ENCODE measurements at places on chromosomes 12 and 14.

DNA sequence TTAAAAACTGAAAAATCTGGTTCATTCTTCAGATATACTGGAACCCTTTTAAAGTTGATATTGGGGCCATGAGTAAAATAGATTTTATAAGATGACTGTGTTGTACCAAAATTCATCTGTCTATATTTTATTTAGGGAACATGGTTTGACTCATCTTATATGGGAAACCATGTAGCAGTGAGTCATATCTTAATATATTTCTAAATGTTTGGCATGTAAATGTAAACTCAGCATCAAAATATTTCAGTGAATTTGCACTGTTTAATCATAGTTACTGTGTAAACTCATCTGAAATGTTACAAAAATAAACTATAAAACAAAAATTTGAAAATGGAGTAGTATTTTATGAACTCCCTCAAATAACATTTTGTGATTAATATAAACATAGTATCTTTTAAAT is 14.2 kb downstream of the PTGER2 start:
- peaks cover 26% of the 10 kb centered on the region for H3K4me1 ChIP-seq
- DNase-seq = no peak
- H3K36me3 ChIP-seq = peaks cover 12% of the 10 kb centered on the region
- H3K27ac ChIP-seq = no peak overlapping the region
- no peaks in the 10 kb centered on the region for H3K27me3 ChIP-seq

GRCh38 chr12:27309293-27309994 is 23.2 kb upstream of the BMAL2 start:
- H3K4me1 ChIP-seq = no peaks in the 10 kb centered on the region
- peaks cover 16% of the 10 kb centered on the region for H3K36me3 ChIP-seq
- no peak for DNase-seq
- no peaks in the 10 kb centered on the region for H3K27me3 ChIP-seq
- no peak overlapping the region for H3K27ac ChIP-seq

GRCh38 chr14:64467566-64467965 is 2.3 kb downstream of the AKAP5 start:
- DNase-seq = no peak
- H3K36me3 ChIP-seq = no peaks in the 10 kb centered on the region
- no peak overlapping the region for H3K4me3 ChIP-seq
- H3K27me3 ChIP-seq = no peaks in the 10 kb centered on the region

- no peaks in the 10 kb centered on the region for H3K4me1 ChIP-seq
- no peak for DNase-seq
- H3K27ac ChIP-seq = no peak overlapping the region
These were observed 40.6 kb upstream of the LRTM2 start for GRCh38 chr12:1779783-1780182.
